ENCODE measurements at places on chromosomes 13 and 19.

GRCh38 chr13:109465148-109465547, 321.2 kb downstream of the IRS2 start:
- H3K27me3 ChIP-seq, result no peaks in the 10 kb centered on the region
- no peak overlapping the region for H3K27ac ChIP-seq
- H3K4me1 ChIP-seq, result no peaks in the 10 kb centered on the region
- no peak for DNase-seq

DNA sequence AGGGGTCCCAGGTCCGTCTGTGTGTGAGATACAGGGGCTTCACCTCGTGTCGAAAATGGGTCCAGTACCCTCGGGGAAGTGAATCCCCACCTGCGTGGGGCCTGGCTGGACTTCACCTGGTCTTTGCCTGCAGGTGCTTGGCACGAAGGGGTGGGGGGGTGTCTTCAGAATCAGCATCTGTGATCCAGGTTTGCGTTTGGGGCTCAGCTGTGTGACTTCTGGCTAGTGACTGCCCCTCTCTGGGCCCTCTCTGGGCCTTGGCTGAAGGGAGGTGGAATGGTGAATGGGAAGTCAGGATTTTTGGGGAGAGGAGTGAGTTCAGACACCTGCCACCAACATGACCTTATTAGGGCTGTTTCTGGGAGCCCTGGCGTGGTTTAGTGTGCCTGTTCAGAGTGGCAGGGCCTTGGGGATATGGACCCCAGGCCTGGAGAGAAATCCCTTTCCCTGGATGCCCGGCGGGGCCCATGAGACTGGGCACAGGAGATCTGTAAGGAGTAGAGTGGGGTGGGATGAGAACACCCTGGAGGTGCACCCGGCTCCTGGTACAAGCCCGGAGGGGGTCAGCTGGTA, 2.7 kb downstream of the CELF5 start:
- no peak for DNase-seq
- H3K36me3 ChIP-seq, result no peaks in the 10 kb centered on the region
- H3K27me3 ChIP-seq, result no peaks in the 10 kb centered on the region
- no peaks in the 10 kb centered on the region for H3K4me1 ChIP-seq

DNA sequence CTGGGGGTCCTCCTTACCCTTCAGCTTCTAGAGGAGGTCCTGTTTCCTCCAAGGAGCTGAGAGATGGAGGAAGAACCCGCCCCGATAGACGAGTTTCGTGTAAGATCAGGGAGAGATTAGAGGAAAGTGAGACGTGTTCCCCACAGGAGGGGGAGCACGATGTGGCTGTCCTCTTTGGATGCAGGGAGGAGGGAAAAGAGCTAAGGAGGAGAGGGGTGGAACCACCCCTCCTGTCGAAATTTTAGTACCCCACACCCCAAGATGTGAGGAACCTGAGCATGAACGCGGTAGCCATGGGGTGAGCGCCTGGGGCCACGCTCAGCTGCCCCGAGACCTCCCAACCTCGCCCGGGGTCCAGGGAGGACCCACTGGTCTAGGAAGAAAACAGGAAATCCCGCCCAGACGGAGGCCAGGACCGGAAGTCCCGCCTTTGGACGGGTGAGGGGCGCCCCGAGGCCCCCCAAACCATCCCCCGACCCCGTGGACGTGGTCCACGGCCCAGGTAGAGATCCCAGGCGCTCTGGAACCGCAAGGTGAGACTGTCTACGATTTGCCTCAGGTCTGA, 1.2 kb downstream of the AKT1S1 start:
- no peak overlapping the region for H3K27ac ChIP-seq
- H3K4me1 ChIP-seq, result peaks cover 9% of the 10 kb centered on the region
- peaks cover 11% of the 10 kb centered on the region for H3K36me3 ChIP-seq
- DNase-seq, result no peak

GRCh38 chr13:39297664-39298171, 259.5 kb downstream of the NHLRC3 start:
- no peak overlapping the region for H3K27ac ChIP-seq
- H3K27me3 ChIP-seq, result no peaks in the 10 kb centered on the region
- H3K4me1 ChIP-seq, result no peaks in the 10 kb centered on the region
- no peak overlapping the region for H3K4me3 ChIP-seq
- no peak for DNase-seq

GRCh38 chr13:28494778-28495537, at the start of gene FLT1:
TSS of gene FLT1 (minus strand) at chr13:28495128. CDS start at chr13:28494843, 285 bp downstream.
- no peaks in the 10 kb centered on the region for H3K36me3 ChIP-seq
- no peak within 1 kb of the TSS for H3K27ac ChIP-seq
- no peak for DNase-seq
- H3K4me1 ChIP-seq, result peaks cover 13% of the 10 kb centered on the region
- H3K27me3 ChIP-seq, result peaks cover 12% of the 10 kb centered on the region
